COLO829 (cell line): ENCODE measurements at places on chromosomes 11 and 22.
A peak's percentile ranks its signal among the peaks of the same experiment; 100 is the strongest.

- DNase-seq = no peak
Observed at GRCh38 chr11:134789104-134789503, 377.1 kb upstream of the B3GAT1 start.

DNA sequence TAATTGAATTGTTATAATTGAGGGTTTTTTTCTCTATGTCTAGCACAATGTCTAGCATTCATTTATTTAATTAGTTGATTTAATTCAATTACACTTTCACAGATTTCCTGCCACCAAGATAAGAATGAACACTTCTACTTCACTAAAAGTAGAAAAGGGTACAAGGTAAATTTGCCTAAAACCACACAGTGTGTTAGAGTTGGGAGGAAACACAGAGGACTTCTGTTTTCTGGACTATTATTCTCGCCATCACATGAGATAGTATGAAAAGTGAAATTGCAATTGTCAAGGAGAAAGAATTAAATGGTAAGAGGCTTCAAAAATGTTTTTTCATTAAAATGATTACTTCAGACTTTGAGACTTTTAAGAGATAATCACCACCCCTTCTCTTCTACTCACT is 109.5 kb downstream of the ETS1 start:
- DNase-seq = no peak

GRCh38 chr11:83120327-83120726 is 36.6 kb upstream of the PCF11 start:
- DNase-seq = no peak

GRCh38 chr11:62251698-62252097 is 9.7 kb downstream of the SCGB1D2 start:
- no peak for DNase-seq

DNA sequence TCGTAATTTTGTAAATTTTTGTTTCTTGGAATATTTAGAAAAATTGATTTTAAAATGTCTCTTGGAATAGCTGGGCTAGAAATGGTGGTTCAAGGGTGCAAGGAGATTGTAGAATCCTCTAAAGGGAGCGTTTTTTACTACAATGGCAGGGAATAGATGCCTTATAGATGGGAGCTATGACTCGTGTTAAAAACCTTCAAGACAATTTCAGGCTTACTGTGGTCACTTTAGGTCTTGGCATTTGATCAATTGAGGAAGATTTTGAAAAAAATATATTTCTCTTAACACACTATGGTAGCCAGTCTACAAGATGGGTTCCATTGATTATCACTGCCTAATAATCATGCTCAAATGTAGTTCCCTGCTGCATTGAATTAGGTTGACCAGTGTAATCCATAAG is 25.0 kb downstream of the METTL15 start:
- no peak for DNase-seq

- no peak for DNase-seq
Observed at GRCh38 chr11:115792903-115793302, 288.7 kb upstream of the CADM1 start.

DNA sequence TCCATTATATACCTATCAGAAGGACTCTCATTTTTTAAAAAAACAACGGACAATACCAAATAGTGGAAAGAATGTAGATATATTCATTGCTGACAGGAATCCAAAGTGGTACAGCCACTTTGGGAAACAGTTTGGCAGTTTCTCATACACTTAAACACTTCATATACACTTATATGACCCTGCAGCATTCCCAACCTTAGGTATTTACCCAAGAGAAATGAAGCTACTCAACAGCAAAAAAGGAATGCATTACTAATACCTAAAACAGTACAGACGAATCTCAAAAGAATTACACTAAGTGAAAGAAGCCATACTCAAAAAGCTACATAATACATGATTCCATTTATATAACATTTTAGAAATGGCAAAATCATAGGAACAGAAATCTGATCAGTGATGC is 51.5 kb downstream of the RBFOX2 start:
- DNase-seq = no peak

GRCh38 chr11:92364177-92364576 is 139.6 kb downstream of the FAT3 start:
- no peak for DNase-seq

DNA sequence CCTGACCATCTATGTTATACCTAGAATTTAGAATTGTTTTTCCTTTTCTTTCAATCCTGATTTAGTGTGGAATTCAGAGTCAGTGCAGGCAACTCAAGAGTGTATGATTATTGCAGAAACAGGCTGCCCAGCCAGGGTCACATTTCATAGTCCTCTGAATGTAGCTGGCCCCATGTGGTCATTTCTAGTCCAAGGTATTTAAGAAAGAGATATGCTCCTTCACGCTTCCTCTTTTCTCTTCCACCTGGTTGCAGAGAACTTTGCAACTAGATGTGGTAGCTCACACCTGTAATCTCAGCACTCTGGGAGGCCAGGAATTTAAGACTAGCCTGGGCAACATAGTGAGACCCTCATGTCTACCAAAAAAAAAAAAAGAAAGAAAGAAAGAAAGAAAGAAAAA is 27.6 kb upstream of the LDLRAD3 start:
- DNase-seq = no peak

DNA sequence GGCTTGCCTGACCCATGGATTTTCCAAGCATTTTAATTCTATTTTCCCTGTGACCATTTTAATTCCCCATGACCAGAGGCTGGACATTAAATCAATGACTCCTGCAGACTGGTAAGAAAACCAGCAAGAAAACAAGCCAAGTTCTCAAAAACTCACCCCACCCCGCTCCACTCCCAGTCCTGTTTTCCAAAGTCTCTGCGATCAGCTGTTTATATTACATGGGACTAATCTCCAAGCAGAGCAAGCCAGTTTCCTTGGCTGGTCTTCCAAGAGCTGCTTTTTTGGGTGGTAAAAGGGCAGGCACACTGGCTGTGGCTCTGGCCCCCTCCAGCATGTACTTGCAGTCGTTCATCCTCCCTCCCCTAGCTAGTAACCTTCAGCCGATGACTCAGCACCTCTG is 97.9 kb downstream of the RRAS2 start:
- DNase-seq = no peak

DNA sequence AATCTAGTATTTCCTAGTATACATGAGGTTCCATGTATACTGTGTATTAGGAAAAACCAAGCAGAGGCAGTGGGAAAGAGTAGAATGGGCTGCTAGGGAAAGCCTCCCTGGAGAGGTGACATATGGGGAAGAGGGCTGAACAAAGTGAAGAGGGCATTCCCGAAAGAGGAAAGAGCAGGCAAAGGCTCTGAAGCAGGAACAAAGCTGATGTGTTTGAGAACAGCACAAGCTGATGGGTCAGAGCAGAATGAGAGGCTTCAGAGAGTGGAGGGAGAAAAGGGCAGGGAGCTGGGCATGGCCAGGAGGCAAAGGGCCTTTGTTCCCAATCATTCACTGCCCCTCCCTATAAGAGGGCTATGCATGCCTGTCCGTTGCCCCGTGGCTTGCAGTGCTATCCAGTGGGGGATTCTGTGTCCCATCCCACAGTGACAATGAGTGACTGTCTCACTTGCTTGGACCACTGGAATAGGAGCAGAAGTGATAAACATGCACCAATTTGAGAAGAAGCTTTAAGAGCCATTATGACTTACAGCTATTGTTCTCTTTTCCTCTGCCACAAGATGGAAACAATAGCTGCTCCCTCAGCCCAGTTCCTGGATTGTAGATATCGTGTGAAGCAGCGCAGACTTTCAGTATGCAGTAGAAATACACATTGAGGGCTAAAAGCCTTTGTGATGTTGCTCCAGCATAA is 39.6 kb downstream of the GALNT18 start:
- no peak for DNase-seq

DNA sequence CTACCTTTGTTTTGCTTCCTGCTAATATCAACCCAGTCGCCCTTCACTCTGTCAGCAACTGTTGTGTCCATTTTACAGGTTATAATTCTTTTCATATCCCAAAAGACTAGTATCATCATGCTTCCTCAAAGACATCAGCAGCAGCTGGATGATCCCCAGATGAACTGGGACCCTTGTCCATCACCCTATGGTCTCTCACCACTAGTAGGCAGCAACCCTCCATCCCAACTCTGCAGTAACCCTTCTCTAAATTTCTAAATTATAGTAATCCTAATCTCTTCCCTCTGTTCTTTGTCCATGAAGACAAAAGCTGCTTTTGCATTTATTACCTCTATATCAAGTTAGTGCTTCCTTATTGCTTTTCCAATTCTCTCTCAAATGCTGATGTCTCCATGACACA is 1025.8 kb downstream of the FAM181B start:
- no peak for DNase-seq

DNA sequence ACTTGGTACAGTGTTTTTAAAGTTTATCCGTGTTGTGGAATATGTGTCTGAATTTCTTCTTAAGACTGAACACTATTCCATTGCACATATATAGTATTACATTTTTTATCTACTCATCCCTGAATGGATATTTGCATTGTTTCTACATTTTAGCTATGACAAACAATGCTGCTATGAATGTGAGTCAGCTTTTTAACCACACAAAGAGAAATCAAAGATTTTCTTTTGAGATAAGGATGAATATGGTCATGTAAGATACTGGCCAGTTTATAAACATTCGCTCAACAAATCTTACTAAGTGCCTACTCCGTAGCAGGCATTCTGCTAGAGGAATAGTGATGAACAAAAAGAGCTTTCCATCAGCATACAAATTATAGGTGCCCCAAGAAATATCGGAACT is 16.5 kb upstream of the OR9G4 start:
- DNase-seq = no peak

DNA sequence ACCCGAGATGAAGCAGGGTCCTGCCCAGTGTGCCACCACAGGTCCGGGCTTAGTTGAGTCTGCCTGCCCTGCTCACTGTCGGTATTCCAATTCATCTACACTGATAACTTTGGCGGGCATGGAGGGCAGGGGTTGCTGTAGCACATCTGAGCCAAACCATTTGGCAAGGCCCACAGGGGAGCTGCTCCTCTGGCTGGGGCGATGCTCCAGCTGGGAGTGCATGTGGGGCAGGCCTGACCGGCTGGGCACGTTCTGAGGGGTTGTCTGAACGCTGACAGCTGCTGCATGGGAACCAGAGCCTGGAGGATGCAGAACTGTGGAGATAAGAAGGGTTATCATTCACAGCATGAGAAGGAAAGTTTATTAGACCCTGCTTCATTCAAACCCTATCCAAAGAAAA is 40.4 kb downstream of the DRG1 start:
- no peak for DNase-seq

- no peak for DNase-seq
Observed at GRCh38 chr11:75869661-75870455, 54.8 kb downstream of the UVRAG start.

GRCh38 chr22:36336246-36337182 is 51.3 kb downstream of the MYH9 start:
- DNase-seq = no peak

GRCh38 chr11:65864706-65865471 is 4.7 kb downstream of the MUS81 start:
- DNase-seq = no peak

DNA sequence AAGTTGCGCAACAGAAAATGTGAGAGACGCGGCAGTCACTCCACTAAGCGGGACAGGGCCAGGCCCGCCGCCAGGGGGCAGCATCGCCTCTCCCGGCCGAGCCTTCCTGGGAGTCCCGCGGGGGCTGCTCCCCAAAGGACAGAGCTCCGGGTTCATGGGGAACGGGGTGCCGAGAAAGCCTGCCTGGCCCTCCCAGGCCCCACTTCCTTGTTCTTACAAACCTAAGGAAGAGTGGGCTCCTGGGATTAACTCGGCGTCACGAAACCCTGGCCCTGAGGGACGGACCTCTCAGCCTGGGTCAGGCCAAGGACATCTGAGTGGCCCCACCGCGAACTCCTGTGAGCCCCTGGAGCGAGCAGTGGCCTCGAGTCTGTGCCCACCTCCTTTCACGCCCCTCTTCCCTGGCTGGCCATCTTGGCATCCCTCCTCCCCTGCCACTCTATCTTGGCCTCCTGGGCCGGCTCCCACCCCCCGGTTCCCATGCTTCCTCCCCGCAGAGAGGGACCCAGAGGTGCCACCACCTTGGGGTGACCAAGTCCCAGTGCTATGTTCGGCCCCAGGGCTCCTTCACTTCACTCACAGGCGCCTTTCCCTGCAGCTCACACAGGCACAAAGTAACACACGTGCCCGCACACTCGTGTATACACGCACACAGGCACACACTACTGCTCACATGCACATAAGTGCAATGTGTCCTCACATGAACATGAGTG is 99.9 kb upstream of the FGF3 start:
- peak; percentile 34 for DNase-seq

- DNase-seq = no peak
Observed at GRCh38 chr22:22143448-22143847, 101.1 kb upstream of the VPREB1 start.

DNA sequence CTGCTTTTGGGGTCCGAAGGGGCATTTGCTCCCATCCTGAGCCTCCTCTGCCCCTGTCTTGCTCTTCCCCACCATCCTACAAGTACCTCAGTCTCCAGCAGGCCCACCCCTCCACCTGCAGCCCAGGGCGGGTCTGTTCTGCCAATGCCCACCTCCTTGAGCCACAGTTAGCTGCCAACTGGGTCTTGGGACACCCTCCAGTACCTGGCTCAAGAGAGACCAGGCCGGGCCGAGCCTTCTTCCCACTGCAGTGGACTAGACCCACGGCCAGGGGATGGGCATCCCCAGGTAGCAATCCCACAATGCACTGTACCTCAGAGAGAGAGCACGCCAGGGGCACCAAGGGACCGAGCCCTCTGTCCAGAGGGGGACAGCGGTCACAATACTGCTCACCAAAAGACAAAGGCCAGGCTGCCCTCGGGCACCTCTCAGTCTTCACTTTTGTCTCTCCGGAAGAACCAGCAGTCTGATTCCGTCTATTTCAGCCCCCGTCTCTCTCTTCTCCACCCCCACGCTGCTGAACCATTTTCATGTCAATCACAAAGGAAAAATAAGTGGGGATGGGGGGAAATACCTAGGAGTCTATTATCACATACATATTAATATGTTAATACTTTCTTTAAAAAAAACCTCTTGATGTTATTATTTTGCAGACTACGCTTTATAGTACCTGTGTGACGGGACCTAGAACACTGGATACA is 51.7 kb downstream of the SYT13 start:
- no peak for DNase-seq

GRCh38 chr11:91913407-91913806 is 311.2 kb upstream of the FAT3 start:
- DNase-seq = no peak

- DNase-seq = no peak
Observed at GRCh38 chr11:71452199-71453036, 585 bp upstream of the NADSYN1 start.

- no peak for DNase-seq
Observed at GRCh38 chr22:46192210-46192993, 42.1 kb downstream of the PPARA start.

GRCh38 chr22:37416827-37417226 is 10.5 kb downstream of the ELFN2 start:
- no peak for DNase-seq

GRCh38 chr11:39120890-39121289 is 2338.6 kb downstream of the LRRC4C start:
- no peak for DNase-seq

DNA sequence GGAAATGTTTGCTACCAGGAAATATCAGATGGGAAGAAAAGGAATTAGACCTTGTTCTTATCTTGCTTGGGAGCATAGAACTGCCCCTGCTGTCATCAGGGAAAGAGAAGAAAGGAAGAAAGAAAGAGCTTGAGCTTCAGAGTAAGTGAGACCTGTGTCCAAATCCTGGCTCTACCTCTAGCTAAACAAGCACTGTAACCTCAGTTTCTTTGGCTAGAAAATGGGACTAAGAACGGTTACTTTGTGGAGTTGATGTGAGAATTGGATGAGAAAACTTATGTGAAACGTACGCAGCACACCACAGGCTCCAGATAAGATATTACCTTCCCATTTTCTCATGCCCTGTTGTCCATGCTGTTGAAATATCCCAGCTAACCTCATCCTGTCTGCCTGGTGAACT is 57.1 kb upstream of the CREB3L1 start:
- DNase-seq = no peak
